Mucosa of descending colon (tissue), 3 donors: ENCODE measurements at places on chromosomes 3 and 15.

GRCh38 chr3:155658006-155658405 lies 86.9 kb downstream of the PLCH1 start:
- no peak for DNase-seq

DNA sequence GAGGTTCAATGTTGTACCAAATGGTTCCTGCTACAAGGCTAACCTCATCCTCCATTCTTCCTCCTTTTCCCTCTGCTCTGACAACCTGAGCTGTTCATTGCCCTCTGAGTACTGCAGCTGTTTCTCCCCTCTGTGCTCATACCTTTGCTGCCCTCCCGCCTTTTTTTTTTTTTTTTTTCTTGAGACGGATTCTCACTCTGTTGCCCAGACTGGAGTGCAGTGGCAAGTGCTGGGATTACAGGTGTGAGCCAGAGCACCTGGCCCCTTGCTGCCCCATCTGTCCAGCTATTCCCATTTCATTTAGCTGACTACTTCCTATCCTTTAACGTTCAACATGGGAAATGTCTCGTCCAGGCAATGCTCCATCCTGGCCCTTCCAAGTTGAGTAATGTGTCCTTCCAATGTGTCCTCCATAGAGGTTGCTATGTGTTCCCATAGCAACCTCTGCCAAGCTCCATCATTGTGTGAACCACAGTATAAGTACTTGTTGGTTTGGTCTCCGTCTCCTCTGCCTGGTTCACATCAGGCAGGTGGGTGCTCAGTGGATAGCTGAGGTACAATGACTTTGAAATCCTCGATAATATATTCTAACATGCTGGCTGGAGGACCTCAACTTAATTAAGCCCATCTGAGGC lies 179.9 kb upstream of the ANKRD28 start:
- DNase-seq = no peak

- no peak for DNase-seq
Measured at GRCh38 chr3:53198256-53198977, 37.4 kb downstream of the PRKCD start.

DNA sequence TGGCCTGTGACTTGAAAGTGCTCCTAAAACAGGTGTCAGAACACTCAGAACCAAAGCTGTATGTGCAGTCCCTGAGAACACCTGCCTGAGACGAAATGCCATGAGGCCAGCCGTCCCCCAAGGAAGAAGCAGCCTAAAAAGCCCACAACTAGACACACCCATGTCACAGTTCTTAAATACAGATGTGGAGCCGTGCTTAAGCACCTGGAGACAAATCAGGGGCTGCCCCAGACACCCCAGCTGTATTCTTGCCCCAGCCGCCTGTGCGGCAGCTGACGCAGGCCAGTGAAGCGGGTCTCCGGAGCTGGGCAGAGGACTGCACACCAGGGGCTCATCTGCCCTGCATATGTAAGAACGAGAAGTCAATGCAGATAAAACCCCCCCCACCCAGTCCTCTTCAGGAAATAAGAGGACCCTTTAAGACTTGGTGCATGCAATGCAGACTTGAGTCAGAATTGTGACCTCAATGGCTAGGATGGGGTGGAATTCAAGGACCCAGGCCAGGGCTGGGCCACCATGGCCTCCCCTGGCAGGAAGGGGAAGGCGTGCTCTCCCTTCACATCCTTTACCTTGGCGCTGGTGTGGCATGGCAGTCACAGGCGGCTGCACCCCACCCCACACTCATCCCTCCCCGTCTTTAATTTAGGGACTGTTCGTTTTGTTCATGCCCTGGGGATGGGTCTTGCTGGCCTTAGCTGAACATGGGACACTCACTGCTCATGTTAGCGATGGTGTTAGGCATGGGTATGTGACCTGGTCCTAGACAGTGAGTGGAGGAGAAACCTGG lies 27.7 kb upstream of the PLXNA1 start:
- DNase-seq = no peak

GRCh38 chr15:80861731-80862170 lies 82.6 kb downstream of the CEMIP start:
- no peak for DNase-seq

DNA sequence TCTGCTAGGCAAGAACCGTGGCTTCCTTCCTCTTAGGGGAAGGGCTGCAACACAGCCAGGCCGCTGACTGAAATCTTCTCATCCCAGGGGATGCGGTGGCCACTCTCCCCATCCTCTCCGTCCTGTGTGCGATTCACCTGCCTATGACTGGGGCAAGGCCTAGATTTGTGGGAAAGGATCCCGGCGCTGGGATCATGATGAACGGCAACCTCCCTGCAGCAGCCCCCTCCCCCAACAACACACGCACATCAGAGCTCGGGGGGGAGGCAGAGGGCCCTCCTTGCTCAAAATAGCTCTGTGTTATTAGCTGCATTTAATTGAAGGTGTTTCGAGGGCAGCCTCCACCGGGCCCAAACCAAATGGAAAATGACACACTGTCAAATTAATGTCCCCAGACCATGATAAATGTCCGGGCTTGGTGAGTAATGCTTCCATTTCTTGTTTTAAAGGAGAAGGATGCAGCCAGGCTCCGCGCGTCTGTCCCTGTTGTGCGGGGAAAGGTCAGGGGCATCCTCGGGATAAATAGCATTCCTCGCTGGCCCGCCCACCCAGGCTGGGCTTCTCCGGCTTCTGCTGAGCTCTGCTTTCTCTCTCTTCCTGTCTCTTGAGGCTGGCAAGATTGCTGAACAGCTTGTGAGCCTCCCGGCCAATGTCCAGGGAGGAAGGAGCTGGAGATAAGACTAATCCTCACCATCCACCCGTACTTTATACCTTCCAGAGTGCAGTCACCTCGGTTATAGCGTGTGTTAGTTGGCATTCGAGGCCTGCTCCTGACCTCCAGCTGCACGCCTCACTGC lies 56.4 kb upstream of the TLE3 start:
- DNase-seq = no peak

DNA sequence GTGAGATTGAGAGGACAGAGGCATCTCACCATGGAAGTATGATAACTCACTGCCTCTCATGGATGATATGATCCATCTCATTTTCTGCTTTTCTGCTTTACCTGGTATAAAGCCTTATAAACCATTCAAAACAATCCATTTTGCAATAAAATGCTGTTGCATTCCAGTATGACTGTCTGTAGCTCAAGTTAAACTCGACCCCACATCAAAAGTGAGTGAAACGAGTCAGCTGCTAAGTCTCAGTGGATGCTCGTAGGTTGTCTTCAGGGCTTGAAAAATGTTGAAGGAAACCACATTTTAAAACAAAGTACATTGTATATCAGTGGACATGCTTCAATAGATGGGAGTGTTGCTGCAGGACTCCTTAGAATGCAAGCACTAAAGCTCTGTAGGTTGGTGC lies 839.0 kb downstream of the TUSC7 start:
- no peak for DNase-seq

DNA sequence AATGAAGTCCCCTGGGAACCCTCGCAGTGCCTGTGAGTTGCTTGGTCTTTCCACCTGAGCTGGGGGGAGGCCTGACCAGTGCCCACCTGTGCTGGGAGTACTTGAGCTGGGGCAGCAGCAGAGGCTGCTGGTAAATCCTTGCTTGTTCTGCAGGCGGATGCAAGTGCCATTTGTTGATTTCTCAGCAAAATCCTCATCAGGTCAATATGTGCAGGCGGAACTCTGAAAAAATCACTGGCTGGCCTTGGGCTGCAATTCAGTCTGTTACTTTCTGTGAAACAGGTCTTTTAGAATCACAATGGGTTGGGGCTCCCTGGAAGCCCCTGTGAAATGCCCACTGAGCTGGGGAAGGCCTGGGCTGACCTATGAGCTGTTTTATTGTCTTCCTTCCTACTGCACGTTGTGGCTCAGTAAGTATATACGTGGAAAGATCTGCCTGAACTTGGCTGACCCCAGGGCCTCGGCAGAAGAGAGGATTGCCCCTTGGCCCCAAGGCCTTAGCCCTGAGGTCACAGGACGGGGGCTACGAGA lies 182.0 kb upstream of the RGMA start:
- no peak for DNase-seq

DNA sequence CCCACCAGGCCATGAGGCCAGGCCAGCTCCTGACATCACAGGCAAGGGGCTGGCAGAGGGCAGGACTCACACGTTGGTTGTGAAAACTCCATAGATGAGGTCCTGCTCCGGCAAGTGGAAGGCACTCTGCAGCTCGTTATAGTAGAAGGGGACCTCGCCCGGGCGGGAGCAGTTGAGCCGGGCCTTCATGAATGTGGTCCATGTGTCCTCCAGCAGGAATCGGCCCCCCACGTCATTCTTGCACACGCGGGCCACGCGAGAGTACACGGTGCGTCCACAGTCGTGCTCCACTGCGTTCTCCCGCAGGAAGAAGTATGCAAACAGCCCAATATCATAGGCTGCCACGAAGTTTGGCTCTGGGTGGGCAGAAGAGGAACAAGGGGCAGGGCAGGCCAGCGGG lies 101.2 kb downstream of the SEMA5B start:
- DNase-seq = no peak

DNA sequence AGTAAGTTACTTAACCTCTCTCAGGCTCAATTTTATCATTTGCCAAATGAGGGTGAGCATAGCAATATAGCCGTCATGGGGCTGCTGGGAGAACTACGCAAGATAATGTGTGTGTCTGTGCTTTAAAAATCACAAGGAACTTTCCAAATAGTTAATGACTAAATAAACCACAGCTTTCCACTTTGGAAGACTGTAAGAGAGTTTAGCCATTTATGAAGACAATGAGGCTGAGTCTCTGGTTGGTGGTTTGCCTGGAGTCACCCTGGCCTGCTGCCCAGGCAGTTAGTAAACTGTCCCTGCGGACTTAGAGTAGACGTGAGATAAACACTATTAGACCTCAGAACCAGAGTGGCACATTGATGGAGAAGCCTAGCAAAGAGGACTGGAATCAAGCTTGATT lies 357.7 kb downstream of the CLSTN2 start:
- peak; percentile 42 for DNase-seq

DNA sequence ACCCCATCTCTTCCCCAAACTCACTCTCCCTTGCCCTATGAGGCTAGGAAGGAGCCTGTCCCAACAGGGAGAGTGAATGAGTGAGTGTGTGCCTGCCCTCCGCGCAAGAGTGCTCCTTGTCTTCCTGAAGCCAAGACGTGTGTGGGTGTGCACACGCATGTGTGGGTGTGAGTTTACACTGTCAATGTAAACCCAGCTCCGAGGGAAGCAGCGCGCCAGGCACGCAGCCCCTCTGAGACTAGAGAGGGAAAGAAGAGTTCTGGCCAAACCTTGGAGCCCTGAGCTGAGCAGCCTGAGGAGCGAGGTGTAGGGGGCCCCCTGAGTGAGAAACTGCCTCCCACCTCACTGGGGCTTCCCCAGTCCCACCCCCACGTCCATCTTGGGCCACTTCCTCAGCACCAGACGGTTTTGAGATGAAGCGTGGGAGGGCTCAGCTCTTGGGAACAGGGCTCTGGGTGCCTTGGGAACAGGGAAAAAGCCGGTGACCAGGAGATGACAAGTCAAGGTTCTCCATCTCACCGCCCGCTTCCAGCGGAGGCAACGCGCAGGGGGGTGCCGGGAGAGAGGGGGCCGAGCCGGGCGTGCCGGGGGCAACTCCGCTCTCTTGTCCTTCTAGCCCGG lies 5.1 kb downstream of the MECOM start:
- no peak for DNase-seq

GRCh38 chr15:74725845-74726773 lies 781 bp upstream of the CYP1A1 start:
- peak; percentile 60 for DNase-seq

DNA sequence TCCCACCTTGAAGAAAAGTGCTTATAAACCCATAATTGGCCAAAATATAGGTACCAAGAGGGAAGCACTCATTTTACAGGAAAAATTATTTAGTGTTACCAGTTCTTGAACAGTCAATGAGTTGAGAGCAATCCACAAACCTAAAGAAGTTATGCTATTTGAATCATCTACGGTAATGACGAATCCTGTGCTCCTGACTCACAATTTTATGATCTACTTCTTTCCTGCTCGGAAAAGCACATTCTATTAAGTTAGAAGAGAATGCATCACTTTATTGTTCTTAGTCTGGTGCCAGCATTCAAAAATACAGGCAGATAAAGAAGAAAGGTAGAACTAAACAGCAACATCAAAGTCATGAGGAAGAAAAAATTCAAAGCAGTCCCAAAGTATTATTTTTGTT lies 33.2 kb downstream of the CHRM5 start:
- DNase-seq = no peak

- DNase-seq = no peak
Measured at GRCh38 chr3:9310043-9310442, 52.8 kb upstream of the THUMPD3 start.

GRCh38 chr3:183385698-183386613 lies 42.5 kb downstream of the MCF2L2 start:
- DNase-seq = no peak
